ENCODE measurements at places on chromosomes 7 and 10. TPM values are rescaled to one million over a fixed set of nuclear protein-coding genes. Genes with fewer than 3 reads are reported as not detected.
A peak's percentile ranks its signal among the peaks of the same experiment; 100 is the strongest.

ADGRA1 gene
- 0.38 TPM for total RNA-seq

FGFBP3 gene
- total RNA-seq = 0.77 TPM

DNA sequence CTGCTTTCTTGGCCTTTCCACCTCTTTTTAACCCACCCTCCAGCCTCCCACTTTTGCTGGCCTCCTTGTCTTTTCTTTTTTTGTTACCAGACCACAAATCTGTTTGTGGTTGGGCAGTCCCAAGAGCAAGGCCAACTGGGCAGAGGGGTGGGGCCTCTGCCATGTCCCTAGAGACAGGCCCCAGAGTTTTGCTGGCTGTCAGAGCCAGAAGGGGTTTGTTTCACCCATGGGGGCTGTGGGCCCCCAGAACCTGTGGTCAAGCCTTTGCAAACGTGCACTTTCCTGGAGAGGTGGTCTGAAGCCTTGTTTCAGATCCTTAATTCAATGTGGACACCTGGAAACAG lies 10.3 kb downstream of the ZMIZ1 start:
- DNase-seq = no peak

DNA sequence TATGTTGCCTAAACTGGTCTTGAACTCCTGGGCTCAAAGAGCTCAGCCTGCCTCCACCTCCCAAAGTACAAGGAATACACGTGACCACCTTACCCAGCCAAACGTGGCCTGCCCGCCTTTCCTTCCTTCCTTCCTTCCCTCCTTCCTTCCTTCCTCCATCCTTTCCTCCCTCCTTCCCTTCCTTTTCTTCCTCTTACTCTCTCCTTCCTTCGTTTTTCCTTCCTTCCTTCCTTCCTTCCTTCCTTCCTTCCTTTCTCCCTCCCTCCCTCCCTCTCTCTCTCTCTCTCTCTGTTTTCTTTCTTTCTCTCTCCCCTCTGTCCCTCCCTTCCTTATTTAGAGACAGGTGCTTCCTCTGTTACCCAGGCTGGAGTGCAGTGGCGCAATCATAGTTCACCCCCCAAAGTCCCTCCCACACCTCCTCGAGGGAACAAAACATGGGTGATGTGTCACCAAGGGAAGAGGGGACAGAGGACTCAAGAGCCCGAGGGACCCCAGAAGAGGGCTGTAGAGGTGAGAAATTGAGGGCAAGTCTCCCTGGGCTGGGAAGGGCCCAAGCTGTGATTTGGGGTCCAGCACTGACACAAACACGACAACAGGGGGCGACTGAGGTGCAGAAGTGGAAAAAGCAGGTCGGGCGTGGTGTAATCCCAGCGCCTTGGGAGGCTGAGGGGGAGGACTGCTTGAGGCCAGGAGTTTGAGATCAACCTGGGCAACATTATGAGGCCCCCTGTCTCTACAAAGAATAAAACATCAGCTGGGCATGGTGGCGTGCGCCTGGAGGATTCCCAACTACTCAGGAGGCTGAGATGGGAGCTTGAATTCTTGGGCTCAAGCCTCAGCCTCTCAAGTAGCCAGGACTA lies 28.1 kb downstream of the EPHB4 start:
- DNase-seq = peak; percentile 77

GRCh38 chr7:91164506-91164905 lies 99.7 kb upstream of the FZD1 start:
- DNase-seq = no peak

- peak; percentile 91 for DNase-seq
Observed at GRCh38 chr7:88306590-88307048, at the start of gene STEAP4. Gene STEAP4, minus strand, starts transcription at chr7:88306894. Its CDS starts 22,625 bp downstream, at chr7:88284269.

Data from lower lobe of right lung (tissue), 2 donors.